Suprapubic skin (tissue), 4 donors: ENCODE measurements at places on chromosomes 4 and X.

GRCh38 chrX:97563531-97564133 is 679.9 kb downstream of the RPA4 start:
- H3K4me1 ChIP-seq, result no peaks in the 10 kb centered on the region
- peak overlapping the region; percentile 18 for H3K4me3 ChIP-seq
- DNase-seq, result no peak
- H3K36me3 ChIP-seq, result no peaks in the 10 kb centered on the region
- H3K27me3 ChIP-seq, result no peaks in the 10 kb centered on the region
- no peak overlapping the region for H3K27ac ChIP-seq

DNA sequence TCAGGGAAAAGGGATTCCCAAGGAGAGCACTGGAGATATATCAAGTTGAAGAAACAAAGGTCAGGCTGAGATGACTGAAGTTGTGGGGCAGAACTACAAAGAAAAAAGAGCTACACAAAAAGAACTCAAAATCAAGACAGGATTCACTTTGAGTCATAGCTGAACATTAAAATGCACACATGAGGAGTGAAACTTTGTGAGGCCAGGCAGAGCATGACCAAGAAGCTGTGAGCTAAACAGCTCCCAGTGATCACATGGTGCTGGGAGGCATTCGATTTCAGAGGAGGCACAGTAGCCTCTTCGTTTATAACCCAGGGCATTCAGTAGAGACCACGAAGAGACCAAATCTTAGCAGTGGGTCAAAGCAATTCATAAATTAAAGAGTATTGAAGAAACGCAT is 145.3 kb downstream of the ATRX start:
- no peak overlapping the region for H3K27ac ChIP-seq
- no peaks in the 10 kb centered on the region for H3K27me3 ChIP-seq
- H3K36me3 ChIP-seq, result peaks cover 4% of the 10 kb centered on the region

DNA sequence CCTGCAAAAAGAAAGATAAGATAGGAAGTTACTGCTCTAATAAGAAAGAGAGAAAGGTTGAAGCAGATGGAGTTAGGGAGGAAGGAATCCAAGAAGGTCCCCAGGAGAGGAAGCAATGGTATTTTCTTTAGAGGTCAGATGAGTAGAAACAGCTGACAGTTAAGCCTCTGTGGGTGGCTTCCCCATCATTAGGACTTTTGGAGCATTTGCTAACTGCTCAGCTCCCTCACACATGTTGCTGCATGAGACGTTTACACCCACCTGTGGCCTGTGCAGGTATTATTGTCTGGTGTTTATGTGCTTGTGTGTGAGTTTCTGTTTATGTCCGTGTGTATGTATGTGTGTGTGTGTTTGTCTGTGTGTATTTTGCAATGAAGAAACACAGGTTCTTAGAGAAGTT is 346.8 kb downstream of the RAB28 start:
- H3K27me3 ChIP-seq, result no peaks in the 10 kb centered on the region
- H3K27ac ChIP-seq, result no peak overlapping the region
- no peak overlapping the region for H3K4me3 ChIP-seq
- no peaks in the 10 kb centered on the region for H3K4me1 ChIP-seq
- no peaks in the 10 kb centered on the region for H3K36me3 ChIP-seq

- H3K27me3 ChIP-seq, result no peaks in the 10 kb centered on the region
- H3K4me3 ChIP-seq, result no peak overlapping the region
- no peak overlapping the region for H3K27ac ChIP-seq
- no peak for DNase-seq
- no peaks in the 10 kb centered on the region for H3K36me3 ChIP-seq
These were observed 5.2 kb downstream of the BANK1 start for GRCh38 chr4:101795704-101796103.

- DNase-seq, result no peak
- H3K27me3 ChIP-seq, result no peaks in the 10 kb centered on the region
- H3K27ac ChIP-seq, result no peak overlapping the region
- no peak overlapping the region for H3K4me3 ChIP-seq
These were observed 3.0 kb downstream of the STARD8 start for GRCh38 chrX:68650491-68650890.

GRCh38 chr4:111618908-111619307 is 526.3 kb upstream of the FAM241A start:
- no peak overlapping the region for H3K27ac ChIP-seq
- no peak overlapping the region for H3K4me3 ChIP-seq
- H3K36me3 ChIP-seq, result no peaks in the 10 kb centered on the region
- H3K27me3 ChIP-seq, result no peaks in the 10 kb centered on the region
- H3K4me1 ChIP-seq, result no peaks in the 10 kb centered on the region

- DNase-seq, result no peak
- no peak overlapping the region for H3K4me3 ChIP-seq
- H3K27ac ChIP-seq, result no peak overlapping the region
- no peaks in the 10 kb centered on the region for H3K36me3 ChIP-seq
These were observed 91.5 kb downstream of the ELOVL6 start for GRCh38 chr4:110106931-110107296.

DNA sequence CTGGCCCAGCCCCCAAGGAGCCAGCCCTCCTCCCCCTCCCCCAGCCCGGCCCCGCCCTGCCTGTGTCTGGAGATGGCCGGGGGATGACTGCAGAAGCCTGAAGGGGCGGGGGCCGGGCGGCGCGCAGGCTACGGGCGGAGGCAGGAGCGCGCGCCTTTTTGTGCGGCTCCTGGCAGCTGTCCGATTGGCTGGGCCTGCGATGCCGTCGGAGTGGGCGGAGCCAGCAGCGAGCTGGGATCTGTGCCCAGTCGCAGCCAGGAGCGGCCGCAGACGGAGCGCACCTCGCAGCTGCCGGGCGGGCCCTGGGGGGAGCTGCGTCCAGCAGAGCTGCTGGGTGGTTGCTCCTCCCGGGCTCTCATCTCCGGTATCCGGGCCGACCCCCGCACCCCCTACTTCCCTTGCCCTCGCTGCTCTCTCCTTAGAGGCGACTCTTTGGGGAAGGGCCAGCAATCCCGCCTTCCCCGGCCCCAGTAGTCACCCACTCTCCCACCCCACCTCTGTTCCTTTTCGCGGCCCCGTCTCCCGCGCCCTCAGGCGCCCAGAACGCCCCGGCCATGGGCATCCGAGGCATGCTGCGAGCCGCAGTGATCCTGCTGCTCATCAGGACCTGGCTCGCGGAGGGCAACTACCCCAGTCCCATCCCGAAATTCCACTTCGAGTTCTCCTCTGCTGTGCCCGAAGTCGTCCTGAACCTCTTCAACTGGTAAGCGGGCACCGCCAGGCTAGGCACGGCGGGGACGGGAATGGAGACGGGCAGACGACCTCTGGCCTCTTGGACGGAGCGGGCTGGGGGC is at the start of gene GABRQ:
Gene GABRQ, plus strand, starts transcription at position 247 of the 794 bp plus-strand sequence. Its CDS starts 308 bp downstream, at position 555.
- H3K4me1 ChIP-seq, result peaks cover 7% of the 10 kb centered on the region
- no peaks in the 10 kb centered on the region for H3K36me3 ChIP-seq
- no peak within 1 kb of the TSS for H3K27ac ChIP-seq
- DNase-seq, result no peak

DNA sequence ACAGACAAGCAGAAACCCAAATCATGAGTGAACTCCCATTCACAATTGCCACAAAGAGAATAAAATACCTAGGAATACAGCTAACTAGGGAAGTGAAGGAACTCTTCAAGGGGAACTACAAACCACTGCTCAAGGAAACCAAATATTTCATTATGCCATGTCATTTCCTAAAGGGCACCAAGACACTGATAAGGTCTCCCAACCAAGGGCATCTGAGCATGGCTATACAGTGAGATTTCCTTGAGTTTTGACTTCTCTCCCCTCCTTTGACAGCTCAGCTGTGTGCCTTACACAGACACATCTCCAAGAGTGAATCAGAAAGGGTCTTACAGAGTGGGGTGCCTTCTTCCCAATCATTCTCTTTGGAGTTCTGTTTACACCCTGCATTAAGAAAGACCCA is 40.4 kb downstream of the PCDH7 start:
- H3K27me3 ChIP-seq, result no peaks in the 10 kb centered on the region
- no peaks in the 10 kb centered on the region for H3K4me1 ChIP-seq
- DNase-seq, result no peak
- no peaks in the 10 kb centered on the region for H3K36me3 ChIP-seq
